ENCODE measurements at places on chromosomes 4 and X.

- no peak for DNase-seq
Measured at GRCh38 chr4:10080589-10081217, 35.9 kb downstream of the WDR1 start.

DNA sequence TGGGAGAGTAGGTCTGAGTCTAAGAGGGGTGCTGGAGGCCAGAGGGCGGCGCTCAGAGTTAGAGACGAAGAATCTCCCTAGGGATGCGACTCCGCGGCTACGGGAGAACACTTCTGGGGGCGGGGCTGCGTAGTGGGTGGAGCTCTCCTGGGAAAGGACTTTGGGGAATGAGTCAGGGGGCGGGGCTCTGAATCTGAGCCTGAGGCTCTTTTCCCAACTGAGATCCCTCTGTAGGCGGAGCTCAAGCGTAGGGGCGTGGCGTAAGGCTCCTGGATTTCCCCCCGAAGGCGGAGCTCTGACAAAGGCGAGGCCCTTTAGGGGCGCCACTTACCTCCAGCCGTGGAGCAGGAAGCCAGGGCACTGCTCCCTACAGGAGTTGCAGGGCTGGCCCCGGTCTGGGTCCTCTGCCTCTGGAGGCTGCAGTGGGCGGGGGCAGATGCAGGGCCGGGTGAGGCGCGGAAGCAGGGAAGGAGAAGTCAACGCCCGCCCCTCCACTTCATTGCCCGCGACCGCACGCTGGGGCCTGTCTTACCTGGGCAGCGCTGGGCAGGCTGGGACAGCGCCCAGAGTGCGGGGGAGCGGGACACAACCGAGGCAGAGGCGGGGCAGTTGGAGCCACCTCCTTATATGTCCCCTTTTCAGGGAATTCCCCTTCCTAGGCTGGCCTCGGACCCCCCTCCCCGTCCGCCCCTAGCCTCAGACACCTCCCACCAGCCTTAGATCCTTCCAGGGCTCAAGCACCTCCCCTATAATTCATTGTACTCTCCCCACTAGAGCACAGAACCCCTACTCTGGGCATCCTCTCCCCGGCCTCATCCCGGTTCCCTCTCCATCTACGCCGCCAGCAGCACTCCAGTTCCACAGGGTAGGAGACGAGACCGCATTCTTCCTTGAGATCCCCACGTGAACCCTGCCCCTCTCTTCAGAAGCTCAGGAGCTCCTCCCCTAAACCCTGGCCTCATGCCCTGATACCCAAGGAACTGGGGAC, 1.6 kb downstream of the PRICKLE3 start:
- peak; percentile 88 for DNase-seq

DNA sequence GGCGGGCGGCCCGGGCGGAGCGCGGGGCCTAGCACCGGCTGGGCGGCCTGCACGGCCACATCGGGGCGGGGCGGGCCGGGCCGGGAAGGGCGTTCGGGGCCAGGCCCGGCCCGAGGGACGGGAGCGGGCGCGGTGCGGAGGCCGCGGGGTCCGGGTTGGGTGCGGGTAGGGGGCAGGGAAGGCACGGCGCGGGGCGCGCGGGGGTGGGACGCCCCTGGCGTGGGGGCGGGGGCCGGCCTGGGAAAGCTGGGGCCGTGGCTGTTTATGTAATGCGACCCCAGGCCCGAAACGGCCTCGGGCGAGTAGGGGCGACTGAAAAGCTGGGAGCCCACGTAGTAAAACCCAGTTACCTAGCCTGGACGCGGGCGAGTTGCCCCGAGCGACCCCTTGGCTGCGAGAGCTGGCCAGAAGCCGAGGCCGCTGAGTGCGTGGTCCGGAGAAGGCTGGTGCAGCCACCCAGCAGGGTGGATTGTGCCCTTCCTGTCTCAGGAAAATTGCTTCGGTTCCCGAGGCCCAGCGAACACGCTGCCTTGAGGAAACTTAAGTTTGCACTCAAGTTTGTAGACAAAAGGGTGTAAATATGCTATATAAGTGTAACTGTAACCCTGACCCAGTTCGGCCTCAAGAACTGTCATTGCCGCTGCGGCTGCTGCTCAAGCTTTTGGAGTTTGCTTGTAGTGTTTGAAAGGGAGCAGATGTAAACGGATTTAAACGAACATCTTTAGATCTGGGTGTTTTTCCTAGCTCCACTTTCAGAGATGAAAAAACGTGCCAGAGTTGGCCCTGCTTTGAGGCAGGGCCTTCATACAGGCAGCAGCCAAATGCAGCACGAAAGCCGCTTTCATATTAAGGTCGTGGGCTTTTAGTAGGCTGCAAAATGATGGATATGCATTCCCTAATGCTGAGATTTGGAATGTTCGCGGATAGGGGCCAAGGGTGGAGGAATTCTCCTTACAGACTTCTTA, 674 bp downstream of the SEC24B start:
- DNase-seq, result no peak

DNA sequence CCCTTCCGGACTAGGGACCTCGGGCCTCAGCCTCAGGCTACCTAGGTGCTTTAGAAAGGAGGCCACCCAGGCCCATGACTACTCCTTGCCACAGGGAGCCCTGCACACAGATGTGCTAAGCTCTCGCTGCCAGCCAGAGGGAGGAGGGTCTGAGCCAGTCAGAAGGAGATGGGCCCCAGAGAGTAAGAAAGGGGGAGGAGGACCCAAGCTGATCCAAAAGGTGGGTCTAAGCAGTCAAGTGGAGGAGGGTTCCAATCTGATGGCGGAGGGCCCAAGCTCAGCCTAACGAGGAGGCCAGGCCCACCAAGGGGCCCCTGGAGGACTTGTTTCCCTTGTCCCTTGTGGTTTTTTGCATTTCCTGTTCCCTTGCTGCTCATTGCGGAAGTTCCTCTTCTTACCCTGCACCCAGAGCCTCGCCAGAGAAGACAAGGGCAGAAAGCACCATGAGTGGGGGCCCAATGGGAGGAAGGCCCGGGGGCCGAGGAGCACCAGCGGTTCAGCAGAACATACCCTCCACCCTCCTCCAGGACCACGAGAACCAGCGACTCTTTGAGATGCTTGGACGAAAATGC, at the start of gene WAS:
Gene WAS (plus strand): TSS at position 389 of the 572 bp plus-strand sequence. CDS start 55 bp downstream, at position 444.
- DNase-seq, result no peak

DNA sequence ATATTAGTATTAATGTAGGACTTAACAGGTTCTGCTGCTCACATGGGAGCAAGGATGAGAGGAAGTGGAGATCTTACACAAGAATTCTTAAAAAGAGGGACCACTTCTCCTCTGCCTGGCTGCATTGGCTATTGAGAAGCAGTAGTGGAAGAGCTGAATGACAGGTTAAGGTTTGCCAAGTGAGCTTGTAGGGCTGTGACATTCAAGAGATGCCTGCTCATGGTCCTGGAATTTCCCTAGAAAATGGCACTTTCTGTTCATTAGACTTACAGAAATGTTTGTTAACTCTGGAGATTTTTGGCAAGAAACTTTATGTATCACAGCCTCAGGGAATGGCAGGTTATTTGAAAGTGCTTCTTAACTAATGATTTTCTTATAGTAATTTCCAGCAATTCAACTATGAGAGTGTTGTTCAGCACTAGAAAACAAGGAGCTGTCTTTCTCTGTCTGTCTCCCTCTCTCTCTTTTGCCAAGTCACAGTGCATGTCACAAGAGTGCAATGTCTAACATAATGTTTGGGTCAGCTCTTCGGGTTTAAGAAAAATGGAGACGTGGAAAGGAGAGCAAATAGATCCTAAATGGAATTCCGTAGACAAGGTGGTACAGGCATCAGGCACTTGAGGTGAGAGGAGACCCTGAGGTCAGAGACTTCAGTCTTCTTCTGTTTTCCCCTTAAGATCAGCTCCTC, 8.3 kb upstream of the NAP1L5 start:
- no peak for DNase-seq

DNA sequence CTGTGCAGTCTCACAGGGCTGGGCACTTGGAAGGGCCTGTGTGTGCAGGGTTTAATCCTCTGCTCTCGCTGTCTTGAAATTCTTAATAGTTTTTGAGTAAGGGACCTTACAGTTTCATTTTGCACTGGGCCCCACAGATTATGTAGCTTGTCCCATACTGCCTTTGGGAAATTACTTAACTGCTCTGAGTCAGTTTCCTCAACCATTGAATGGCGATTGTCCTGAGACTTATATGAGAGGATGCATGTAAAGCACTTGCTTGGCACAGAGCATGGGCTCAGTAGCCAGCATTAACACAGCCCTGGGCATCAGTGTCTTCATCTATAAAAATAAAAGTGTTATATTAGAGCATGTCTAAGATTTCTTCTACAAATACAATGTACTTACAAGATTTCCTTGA, 55.8 kb downstream of the CLCN5 start:
- no peak for DNase-seq

- peak; percentile 18 for DNase-seq
Measured at GRCh38 chr4:150297861-150298474, 219.7 kb downstream of the DCLK2 start.

DNA sequence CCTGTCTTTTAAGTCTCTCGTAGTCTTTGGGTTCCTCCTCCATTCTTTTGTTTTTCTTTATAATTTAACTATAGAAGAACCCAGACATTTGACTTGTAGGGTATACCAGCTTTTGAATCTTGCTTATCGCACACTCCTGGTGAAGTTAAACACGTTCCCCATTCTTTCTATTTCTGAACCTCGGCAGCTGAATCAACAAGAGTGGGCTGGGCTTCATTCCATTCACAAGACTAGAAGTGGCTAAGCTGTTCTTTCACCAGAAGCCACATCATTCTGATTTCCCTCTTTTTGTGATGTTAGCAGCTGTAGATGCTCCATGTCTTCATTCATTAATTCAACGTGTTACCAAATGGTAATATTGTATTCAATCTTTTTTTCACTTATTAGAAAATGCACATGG, 167.9 kb downstream of the CORIN start:
- no peak for DNase-seq

GRCh38 chrX:125319646-125320521, at the start of gene TEX13C:
Gene TEX13C, plus strand, starts transcription at chrX:125319871. Its CDS starts 249 bp downstream, at chrX:125320120.
- DNase-seq, result no peak

DNA sequence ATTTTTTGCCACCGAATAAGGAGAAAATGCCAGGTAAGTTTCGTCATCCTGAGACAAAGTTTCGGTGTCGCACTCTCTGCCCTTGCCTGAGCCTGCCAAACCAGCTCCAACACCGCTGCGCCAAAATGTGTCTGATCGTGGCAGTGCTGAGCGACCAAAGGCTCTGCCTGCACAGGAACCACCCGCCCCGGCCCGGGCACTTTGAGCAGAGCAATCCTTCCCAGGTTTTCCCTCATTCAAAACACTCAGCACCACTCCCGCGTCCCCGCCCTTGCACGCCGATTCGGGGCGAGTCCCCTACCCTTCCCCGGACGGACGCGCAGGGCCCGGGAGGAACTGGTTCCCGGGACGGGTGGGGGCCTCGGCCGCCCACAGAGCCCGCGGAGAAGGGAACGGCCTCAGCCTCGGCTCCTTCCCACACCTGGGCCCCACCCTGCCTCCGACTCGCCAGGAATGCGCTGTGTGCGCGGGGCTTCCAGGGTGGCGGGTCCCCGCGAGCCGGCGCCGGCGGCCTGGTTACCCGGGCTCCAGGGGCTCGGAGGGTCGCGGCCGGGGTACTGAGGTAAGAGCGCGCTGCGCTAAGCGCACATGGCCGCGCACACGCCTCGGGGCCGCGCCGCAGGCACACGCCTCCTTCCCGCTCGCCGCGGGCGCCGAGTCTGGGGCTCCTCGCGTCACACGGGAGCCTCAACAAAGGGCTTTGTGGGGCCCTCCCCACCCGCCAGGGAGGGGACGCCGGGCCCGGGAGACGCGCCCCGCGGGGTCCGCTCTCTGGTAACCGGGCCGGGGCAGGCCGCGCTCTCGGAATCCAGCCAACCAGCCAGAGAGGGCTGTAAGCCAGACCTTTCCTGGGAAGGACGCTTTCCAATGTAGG, at the start of gene C4orf36:
Gene C4orf36 (minus strand): TSS at position 661 of the 874 bp plus-strand sequence. CDS start 902 bp downstream, outside the sequence.
- DNase-seq, result peak; percentile 62

GRCh38 chr4:112280386-112281056, 5.2 kb downstream of the TIFA start:
- no peak for DNase-seq

Measured in NCI-H1105 (cell line).